ENCODE measurements at places on chromosomes 1 and 21.

- no peak for DNase-seq
Observed at GRCh38 chr21:41168391-41169257, 664 bp downstream of the BACE2 start.

DNA sequence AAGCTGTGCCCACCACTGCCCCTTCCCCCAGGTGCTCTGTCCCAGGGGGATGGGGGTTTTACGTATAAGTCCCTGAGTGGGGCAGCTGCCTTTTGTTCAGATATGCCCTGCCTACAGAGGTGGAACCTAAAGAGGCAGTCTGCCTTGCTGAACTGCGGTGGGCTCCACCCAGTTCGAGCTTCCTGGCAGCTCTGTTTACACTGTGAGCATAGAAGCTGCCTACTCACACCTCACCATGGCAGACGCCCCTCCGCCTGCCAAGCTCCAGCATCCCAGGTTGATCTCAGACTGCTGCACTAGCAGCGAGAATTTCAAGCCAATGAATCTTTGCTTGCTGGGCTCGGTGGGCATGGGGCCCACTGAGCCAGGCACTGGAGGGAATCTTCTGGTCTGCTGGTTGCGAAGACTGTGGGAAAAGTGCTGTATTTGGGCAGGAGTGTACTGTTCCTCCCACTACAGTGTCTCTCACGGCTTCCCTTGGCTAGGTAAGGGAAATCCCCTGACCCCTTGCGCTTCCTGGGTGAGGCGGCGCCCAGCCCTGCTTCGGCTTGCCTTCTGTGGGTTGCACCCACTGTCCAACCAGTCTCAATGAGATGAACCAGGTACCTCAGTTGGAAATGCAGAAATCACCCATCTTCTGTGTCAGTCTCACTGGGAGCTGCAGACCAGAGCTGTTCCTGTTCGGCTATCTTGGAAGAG is 17.6 kb upstream of the RWDD3 start:
- peak; percentile 7 for DNase-seq

DNA sequence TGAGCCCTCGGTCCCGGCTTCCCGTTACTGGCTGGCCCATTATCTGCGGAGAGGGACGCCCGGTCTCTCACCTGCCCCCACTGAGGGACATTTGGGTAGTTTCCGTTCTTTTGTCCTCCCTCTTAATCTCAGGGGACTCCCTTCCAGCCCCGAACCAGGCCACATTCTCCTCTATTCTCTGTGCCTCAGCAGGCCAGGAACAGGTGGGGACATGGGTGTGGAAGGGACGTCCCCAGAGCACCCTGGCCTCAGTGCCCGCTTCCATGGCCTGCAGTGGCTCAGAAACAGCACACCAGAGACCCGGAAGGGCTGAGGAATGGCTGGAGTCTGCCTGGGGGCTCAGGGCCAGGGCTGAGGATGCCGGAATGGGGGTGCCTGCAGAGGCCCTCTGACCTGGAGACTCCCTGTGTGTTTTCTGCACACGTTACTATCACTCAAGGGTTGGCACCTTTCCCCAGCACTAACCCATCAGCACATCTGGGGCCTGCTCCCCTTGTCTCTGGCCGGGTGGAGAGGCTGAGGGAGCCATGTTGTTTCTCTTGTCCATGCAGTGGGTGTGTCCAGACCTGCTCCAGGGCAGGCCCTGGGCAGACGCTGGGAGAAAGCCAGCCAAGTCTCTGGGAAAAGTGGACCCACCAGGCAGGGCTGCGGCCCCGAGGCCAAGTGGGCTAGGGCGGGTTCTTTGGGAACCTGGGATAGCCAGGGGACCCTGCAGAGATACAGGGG is 10.0 kb upstream of the DNMT3L start:
- DNase-seq, result no peak

DNA sequence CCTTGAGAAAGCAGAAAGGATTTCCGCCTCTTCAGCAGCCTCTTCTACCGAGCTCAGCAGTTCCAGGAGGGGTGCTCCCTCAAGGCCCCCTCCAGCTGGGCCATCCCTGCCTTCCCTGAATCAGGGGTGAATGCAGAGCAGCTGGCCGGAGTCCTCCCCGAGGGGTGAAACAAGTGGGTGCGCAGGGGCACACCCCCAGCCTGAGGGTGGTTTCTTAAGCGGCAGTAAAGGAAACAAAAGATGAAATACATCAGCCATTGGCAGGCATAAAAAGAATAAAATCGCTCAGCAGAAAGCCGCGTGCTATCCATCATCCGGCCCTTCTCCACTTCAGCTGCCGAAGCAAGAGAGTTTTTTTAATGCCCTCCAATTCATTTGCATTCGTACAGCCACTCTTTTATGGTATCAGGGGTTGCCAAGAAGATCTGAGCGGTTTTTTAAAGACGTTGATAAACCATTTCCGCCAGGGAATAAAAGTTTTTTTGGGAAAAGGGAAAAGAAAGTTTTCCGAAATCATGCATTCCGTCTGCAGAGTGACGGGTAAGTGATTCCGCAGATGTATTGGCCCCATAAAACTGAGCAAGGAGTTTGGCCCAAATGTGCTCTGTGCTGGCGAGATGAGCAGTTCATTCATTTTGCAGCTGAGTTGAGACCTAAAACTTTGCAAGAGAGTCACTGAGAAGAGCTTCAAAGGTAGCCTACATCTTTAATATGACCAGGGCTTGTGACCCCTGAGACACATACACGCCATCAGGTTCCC is 73.7 kb upstream of the ZC3H12A start:
- no peak for DNase-seq

DNA sequence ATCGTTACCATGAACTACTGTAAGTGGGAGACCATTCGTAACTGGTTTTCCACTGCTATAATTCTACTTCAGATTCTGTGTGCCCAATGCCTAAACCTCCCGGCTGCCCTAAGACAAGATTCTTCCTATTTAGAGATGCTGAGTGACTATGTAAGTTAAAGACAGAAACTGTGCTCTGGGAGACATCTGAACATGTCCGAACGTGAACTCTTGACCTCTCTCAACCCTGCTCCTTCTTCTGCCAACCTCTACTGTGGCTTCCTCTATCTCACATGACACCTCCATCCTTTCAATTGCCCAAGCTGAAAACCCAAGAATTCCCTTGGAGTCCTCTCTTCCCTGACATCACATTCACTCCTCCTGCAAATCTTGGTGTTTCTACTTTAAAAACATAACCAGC is 182.9 kb downstream of the AKT3 start:
- no peak for DNase-seq

GRCh38 chr1:151406176-151406575 is 6.8 kb downstream of the PSMB4 start:
- DNase-seq, result no peak

DNA sequence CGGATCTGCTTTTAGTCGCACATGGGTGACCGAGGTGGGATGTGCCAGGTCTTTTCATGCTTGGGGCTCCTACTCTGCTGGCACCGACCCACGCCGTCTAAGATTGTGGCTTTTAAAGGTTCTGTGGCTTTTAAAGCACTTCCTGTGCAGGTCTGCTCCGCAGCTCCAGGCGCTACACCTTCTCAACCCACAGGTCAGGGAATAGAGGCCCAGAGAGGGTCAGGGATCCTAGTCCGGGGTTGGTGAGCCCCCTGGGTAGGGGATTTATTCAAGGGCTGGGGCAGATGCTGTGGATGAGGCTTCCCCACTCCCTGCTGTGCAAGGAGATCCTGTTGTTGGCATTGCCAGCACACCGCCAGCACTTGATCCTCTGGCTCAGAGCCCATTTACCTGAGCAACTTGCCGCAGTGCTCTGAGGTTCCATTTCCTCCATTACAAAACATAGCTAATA is 212.8 kb upstream of the RAB4A start:
- peak; percentile 17 for DNase-seq

DNA sequence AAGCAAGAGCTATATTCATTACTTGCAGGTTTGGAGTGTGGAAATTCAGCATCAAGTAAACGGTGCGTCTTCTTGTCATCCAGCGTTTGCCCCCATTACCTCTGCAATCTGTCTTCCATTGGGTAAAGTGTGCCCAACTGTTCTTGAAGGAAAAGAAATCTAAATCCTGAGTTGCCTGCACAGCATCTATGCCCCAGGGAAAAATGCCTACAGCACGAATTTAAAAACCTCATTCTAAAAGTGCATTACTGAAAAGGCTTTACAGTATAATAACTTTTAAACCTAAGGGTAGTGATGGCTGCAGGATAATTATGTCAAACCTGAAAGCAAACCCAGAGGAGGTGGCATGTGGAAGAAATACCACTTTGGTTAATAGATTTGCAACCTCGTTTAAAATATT is 37.2 kb downstream of the KCNK1 start:
- no peak for DNase-seq

GRCh38 chr1:63112155-63112900 is 210.0 kb upstream of the FOXD3 start:
- DNase-seq, result no peak

GRCh38 chr1:58156124-58156468 is 390.4 kb downstream of the OMA1 start:
- no peak for DNase-seq

- no peak for DNase-seq
Observed at GRCh38 chr1:246661451-246661850, 62.8 kb upstream of the SCCPDH start.

GRCh38 chr21:42236014-42236413 is 17.1 kb downstream of the ABCG1 start:
- no peak for DNase-seq

DNA sequence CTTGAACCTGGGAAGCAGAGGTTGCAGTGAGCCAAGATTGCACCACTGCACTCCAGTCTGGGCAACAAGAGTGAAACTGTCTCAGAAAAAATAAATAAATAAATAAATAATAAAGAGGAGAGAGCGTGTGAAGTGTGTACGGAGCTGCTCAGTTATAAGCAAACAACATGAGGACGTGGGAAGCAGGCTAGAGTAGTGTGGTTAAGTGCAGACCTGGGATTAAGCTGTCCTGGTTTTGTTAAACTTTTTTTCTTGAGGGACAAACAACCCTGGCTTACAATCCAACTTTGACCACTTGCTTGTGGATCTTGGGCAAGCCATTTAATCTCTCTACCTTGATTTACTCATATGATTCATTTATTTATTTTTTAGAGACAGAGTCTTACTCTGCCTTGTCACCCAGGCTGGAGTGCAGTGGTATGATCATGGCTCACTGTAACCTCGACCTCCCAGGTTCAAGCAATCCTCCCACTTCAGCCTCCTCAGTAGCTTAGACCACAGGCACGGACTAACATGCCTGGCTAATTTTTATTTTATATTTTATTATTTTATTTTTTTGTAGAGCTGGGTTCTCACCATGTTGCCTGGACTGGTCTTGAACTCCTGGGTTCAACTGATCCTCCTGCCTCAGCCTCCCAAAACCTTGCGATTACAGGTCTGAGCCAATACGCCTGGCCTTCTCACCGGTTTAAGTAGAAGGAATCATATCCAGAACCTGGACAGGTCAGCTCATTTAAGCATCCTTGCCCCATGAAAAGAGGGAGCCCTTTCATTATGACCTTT is 52.7 kb downstream of the RPS6KA1 start:
- DNase-seq, result no peak

DNA sequence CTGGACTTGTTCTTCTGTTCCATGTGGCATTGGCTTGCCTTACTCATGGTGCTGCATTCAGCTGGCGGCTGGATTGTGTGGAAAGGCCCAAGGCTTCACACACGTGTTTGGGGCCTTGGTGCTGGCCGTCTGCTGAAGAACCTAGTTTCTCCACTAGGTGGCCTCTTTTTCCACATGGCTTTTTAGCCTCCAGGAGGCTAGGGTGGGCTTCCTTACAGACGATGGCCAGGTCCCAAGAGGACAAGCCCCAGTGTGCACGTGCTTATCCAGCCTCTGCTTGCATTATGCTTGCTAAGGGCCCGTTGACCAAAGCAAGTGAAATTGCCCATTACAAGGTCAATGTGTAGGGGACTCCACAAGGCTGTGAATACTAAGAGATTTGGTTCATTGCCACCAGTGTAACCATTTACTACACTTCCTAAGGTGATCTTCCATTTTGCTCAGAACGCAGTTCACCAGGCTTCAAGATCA is 47.5 kb upstream of the FOXO6 start:
- DNase-seq, result no peak

DNA sequence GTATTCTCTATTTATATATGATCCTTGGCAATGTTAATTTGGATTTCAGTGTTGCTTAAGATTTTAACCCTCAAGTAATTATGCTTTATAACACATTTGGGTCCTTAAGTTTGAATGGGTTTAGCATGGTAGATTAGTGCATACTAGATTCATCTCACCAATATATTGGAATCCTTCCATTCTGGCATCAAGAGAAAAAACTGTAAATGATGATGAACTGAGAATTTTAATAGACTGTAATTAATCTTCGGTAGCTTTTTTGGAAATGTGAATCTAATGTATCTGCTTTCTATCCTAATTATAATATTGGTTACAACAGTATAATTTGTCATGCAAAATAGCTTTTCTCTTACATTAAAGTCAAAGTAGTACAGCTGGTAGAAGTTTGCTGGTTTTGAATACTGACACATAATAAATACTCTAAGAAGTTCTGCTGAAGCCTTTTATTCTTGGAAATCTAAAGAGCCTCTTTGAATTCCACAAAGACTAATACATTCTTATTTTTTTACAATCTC is 279.8 kb downstream of the AMY1C start:
- no peak for DNase-seq

DNA sequence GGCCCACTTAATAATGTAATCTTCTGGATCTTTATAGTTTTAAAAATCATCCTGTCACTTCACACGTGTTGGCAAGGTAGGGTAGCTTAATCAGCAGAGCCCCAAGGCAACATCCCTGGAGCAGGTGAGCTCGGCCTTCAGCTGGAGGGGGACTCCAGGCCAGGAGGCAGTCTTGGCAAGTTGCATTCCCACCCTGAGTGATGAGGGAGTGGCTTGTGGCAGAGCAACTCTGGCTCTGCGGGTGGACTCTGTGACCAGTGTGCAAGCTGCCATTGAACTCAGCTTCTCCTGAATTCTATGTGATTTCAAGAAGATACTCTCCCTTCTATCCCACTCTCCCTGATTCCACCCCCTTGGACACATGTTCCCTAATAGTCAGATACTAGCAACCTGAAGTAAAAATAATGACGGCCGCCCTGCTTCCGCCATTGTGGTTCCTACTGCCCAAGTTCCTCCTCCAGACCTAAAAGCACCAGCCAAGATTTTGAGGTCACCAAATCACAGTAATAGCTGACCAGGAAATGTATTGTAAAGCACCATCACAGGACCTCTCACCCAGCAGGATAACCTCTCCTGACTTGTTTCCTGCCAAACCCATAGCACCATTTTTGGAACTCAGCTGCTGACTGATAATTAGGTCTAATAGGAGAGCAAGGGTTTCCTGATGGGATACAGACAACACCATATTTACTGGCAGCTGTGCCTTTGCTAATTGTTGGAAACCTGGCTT is 11.5 kb upstream of the LYST start:
- no peak for DNase-seq

- DNase-seq, result no peak
Observed at GRCh38 chr21:19640964-19641363, 1237.4 kb upstream of the TMPRSS15 start.

GRCh38 chr1:238681021-238681420 is 705.3 kb upstream of the CHRM3 start:
- no peak for DNase-seq
